Uterus (tissue), 4 donors: ENCODE measurements at places on chromosomes 3 and 15. TPM values are rescaled to one million over a fixed set of nuclear protein-coding genes. Genes with fewer than 3 reads are reported as not detected.

The ZNF148 gene
- total RNA-seq = 21.2 TPM

GRCh38 chr3:187315872-187316271 is 24.3 kb upstream of the MASP1 start:
- DNase-seq = no peak
- no peak overlapping the region for H3K4me3 ChIP-seq
- no peaks in the 10 kb centered on the region for H3K27me3 ChIP-seq

The NPAP1 gene
- total RNA-seq = not detected

DNA sequence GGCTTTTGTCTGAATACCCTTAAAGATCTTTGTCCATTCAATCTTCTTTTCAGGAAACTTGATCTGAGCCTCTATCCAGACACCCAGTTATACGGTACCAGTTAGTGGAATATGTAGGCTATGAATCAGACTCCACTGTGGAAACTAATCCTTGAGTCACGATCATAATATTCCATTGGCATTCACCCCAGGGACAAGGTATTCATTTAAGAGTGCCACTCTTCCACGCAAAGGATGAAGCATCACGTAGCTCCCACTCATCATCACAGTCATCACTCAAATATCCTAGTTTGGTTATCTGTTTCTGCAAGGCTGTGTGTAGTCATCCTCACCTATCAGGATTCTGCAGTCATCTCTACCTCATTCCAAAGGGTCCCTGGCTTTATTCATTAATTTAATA is 85.6 kb downstream of the NEDD4 start:
- H3K4me3 ChIP-seq = no peak overlapping the region
- DNase-seq = no peak
- H3K4me1 ChIP-seq = no peaks in the 10 kb centered on the region
- H3K36me3 ChIP-seq = no peaks in the 10 kb centered on the region

The SYNPR gene
- not detected for total RNA-seq

The NAALADL2 gene
- 3.5 TPM for total RNA-seq

The BTBD1 gene
- total RNA-seq = 118 TPM

DNA sequence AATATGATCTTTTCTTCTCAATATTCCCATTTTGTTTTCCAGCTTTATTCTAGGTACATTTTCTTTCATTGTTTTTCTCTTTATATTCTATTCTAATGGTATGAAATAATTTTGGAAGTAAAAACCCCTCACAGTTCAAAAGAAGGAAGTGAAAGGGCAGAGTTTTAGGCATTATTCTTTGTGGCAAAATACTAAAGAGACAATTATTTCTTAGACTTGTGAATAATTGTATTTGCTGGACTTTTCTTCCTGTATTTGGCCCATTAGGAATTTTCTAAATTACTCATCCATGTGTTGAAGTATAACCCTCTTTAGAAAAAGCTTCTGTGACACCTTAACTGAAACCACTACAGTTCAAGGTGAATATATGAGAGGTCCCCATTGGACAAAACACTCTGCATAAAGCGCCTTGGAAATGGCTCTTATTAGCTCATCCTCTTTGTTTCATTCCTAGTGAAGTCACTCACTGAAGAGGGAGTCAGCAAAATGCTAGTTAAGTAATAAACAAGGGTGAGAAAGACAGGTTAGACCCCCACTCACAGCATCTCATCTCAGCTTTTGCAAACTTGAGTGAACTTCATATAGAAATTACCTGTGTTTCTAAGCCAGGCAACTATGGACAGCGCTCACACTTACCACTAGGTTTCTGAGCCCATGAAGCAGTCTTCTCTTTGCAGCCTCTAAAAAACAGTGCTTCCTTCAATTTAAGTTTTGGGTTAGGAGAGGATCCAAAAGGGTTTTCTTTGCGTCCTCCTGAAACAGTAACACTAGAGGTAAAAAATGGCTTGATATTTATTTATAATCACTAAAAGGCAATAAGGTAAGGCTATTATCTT is 327.5 kb downstream of the ARPP21 start:
- H3K4me3 ChIP-seq = no peak overlapping the region
- no peak overlapping the region for H3K27ac ChIP-seq
- no peaks in the 10 kb centered on the region for H3K4me1 ChIP-seq
- no peaks in the 10 kb centered on the region for H3K36me3 ChIP-seq

DNA sequence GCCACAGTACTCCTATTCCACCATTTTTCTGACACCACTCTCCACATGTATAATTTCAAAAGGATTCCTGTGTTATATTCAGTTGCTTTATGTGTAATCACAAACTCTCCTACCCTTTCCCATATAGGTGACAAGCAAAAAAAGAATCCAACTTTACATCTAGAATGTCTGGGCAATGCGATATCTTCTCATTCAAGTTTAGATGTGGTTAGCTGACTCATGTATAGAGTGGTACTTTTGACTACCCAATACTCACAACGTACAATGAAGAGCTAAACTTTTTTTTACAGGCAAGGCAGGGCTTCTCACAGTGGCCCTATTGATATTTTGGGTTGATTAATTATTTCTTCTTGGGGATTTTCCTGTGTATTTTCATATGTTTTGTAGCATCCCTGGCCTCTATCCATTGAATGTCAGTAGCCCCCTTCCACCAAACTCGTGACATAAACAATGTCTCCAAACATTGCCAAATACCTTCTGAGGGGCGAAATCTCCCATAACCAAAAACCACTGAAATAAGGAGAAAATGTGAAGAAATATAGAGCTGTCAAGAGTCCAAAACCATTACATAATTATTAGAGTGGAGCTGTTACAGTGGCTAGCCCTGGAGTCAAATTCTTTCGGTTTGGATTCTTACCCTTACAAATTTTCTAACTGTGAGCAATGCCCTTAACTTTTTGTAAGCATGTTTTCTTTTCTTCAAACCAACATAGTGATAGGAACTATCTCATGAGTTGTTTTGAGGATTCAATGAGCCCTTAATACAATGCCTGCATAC is 342.6 kb downstream of the NSUN3 start:
- H3K27me3 ChIP-seq = no peaks in the 10 kb centered on the region
- H3K4me1 ChIP-seq = no peaks in the 10 kb centered on the region
- no peaks in the 10 kb centered on the region for H3K36me3 ChIP-seq
- H3K27ac ChIP-seq = no peak overlapping the region

- no peak overlapping the region for H3K4me3 ChIP-seq
- no peaks in the 10 kb centered on the region for H3K36me3 ChIP-seq
- no peaks in the 10 kb centered on the region for H3K27me3 ChIP-seq
- peak overlapping the region; percentile 75 for H3K27ac ChIP-seq
- H3K4me1 ChIP-seq = peaks cover 4% of the 10 kb centered on the region
Measured at GRCh38 chr3:11091088-11091590, 63.2 kb upstream of the HRH1 start.

DNA sequence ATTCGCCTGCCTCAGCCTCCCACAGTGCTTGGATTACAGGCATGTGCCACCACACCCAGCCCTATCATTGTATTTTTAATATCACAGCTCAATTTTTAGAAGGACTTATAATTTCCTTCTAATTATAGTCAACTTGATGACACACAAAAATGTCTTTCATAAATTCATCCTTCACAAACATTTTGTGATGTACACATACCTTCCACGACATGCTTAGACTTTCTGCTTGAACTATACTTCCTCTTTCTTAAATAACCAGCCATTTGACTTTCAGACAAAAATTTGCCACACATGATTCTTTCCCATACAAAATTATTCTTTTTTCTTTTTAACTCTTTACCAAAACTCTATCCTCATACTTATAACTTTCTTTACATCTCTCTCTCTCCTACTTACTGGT is 48.4 kb upstream of the CCK start:
- H3K27ac ChIP-seq = no peak overlapping the region
- no peak overlapping the region for H3K4me3 ChIP-seq
- H3K36me3 ChIP-seq = no peaks in the 10 kb centered on the region
- H3K4me1 ChIP-seq = no peaks in the 10 kb centered on the region

The SV2B gene
- 0.85 TPM for total RNA-seq

- no peaks in the 10 kb centered on the region for H3K4me1 ChIP-seq
- H3K4me3 ChIP-seq = no peak overlapping the region
- H3K27me3 ChIP-seq = no peaks in the 10 kb centered on the region
- DNase-seq = no peak
Measured at GRCh38 chr15:41862515-41863116, 24.0 kb downstream of the PLA2G4B start.

DNA sequence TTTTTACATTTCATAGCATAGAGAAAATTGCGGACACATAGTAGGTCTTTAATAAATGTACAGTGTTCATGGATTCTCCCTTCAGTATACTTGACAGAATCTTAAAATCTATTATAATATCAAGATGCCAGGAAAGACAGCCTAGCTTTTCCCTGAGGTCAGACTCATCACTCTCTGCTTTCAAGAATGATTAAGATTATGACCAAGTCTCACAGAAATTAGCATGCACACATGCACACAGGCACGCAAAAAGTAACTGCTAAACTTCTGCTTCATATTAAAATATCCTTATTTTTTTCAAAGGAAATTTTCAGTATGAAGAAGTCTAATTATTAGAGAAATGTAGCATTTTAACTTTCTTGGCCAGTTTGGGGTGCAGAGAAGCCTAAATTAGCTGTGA is 493.8 kb upstream of the NECTIN3 start:
- no peak for DNase-seq
- no peaks in the 10 kb centered on the region for H3K27me3 ChIP-seq
- H3K27ac ChIP-seq = no peak overlapping the region
- H3K36me3 ChIP-seq = no peaks in the 10 kb centered on the region
- H3K4me3 ChIP-seq = no peak overlapping the region
- H3K4me1 ChIP-seq = no peaks in the 10 kb centered on the region

DNA sequence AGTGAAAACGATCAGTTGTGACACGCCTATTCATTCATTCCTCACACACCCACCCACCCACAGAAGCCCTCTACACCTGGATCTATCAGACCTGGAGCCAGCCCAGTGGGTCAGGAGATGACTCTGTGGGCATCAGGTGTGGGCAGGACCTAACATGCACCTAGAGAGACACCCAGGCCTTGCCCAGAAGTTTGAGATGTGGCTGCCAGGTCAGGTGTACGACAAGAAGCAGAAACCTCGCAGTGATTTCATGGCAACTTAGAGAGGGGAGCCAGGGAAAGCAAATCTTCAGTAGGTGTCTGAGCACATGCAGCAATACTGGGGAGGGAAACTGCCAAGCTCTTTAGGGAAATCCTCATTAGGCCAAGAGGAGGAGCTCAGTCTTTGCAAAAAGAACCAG is 264.7 kb upstream of the ROPN1 start:
- peak overlapping the region; percentile 10 for H3K27ac ChIP-seq
- peaks cover 7% of the 10 kb centered on the region for H3K4me1 ChIP-seq
- H3K4me3 ChIP-seq = no peak overlapping the region
- no peaks in the 10 kb centered on the region for H3K36me3 ChIP-seq
- no peak for DNase-seq

The UBAP1L gene
- 5.0 TPM for total RNA-seq

GRCh38 chr3:9402410-9403228 is 5.2 kb downstream of the SETD5 start:
- peak overlapping the region; percentile 26 for H3K27ac ChIP-seq
- DNase-seq = no peak
- no peak overlapping the region for H3K4me3 ChIP-seq

GRCh38 chr3:42062464-42062863 is 28.7 kb upstream of the TRAK1 start:
- no peaks in the 10 kb centered on the region for H3K27me3 ChIP-seq
- H3K27ac ChIP-seq = peak overlapping the region; percentile 81
- H3K36me3 ChIP-seq = no peaks in the 10 kb centered on the region

- no peak overlapping the region for H3K27ac ChIP-seq
- DNase-seq = peak; percentile 21
Measured at GRCh38 chr15:33292717-33293307, 18.0 kb upstream of the RYR3 start.

GRCh38 chr3:73216310-73216709 is 154.9 kb downstream of the EBLN2 start:
- no peak for DNase-seq
- no peaks in the 10 kb centered on the region for H3K36me3 ChIP-seq
- H3K4me3 ChIP-seq = no peak overlapping the region
- H3K4me1 ChIP-seq = no peaks in the 10 kb centered on the region
- H3K27me3 ChIP-seq = no peaks in the 10 kb centered on the region

- H3K4me3 ChIP-seq = no peak overlapping the region
- DNase-seq = no peak
Measured at GRCh38 chr15:74035121-74036017, 40.9 kb downstream of the PML start.

GRCh38 chr3:85912980-85913379 is 954.2 kb downstream of the CADM2 start:
- H3K36me3 ChIP-seq = no peaks in the 10 kb centered on the region
- H3K4me3 ChIP-seq = no peak overlapping the region
- no peak overlapping the region for H3K27ac ChIP-seq
- H3K27me3 ChIP-seq = no peaks in the 10 kb centered on the region

DNA sequence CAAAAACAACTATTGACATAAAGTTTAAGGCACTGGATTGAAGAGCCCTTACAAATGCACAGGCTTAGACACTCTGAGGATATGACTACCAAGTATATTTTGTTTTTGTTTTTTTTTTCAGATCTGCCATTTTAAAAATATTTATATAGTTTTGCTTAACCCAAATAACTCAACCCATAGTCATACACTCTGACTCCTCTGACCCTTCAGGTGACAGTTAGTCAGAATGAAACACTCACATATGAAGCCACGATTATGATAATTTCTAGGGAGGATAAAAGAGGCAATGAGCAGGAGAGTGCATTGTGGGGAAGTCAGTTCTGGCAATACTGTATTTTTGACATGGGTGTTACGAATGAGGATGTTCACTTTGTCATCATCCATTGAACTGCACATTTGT is 774.7 kb downstream of the MECOM start:
- no peak overlapping the region for H3K4me3 ChIP-seq
- H3K4me1 ChIP-seq = peaks cover 4% of the 10 kb centered on the region
- H3K27me3 ChIP-seq = no peaks in the 10 kb centered on the region
- DNase-seq = no peak
- no peaks in the 10 kb centered on the region for H3K36me3 ChIP-seq

GRCh38 chr3:139120086-139121056 is 75.7 kb upstream of the PRR23C start:
- no peaks in the 10 kb centered on the region for H3K4me1 ChIP-seq
- DNase-seq = no peak
- no peaks in the 10 kb centered on the region for H3K36me3 ChIP-seq
- no peak overlapping the region for H3K27ac ChIP-seq
- H3K27me3 ChIP-seq = no peaks in the 10 kb centered on the region

DNA sequence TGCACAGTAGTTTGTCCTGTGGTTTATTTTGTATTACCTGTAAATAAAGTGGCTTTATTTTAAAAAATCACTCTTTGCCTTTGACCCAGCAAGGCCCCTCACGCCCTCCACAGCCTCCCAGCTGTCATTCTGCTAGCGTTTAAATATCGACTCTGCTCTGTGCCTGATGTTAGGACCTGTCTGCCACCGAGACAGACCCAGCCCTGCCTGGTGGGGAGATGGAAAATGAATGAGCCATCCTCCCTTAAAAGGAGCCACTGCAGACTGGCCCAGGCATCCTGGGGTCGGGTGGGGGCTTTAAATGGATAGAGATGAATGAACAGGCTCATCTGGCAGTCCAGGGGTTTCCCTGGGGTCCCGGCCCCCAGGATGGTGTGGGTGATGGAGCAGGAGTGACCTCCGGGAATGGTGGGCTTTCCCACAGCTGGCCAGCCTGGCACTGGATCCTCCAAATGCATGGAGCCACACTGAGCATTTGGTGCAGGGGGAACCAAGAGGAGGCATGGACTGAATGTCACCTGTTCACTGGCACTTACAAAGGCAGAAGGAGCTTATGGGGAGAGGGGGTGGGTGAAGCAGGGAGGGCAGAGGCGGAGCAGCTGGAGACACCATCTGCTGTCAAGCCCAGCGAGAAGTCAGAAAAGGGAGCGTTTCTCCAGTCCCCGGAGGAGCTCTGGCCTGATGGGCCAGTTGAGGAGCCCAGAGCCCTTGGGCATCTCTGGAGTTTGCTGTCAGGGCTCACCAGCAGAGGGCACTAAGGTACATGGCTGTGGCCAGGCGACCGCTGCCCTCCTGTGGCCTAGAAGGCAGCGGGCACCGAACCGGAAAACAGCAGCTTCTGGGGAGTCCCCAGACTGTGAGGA is 11.9 kb downstream of the GRM2 start:
- H3K4me3 ChIP-seq = no peak overlapping the region
- H3K36me3 ChIP-seq = no peaks in the 10 kb centered on the region
- H3K27me3 ChIP-seq = no peaks in the 10 kb centered on the region
- DNase-seq = no peak
